ENCODE measurements at places on chromosomes 4 and X.

GRCh38 chrX:111319451-111319850, 49.2 kb upstream of the CAPN6 start:
- no peak for DNase-seq

- DNase-seq: peak; percentile 1
Observed at GRCh38 chr4:143399113-143399949, 62.7 kb downstream of the GAB1 start.

GRCh38 chr4:150828159-150828558, 186.9 kb downstream of the LRBA start:
- DNase-seq: peak; percentile 46

DNA sequence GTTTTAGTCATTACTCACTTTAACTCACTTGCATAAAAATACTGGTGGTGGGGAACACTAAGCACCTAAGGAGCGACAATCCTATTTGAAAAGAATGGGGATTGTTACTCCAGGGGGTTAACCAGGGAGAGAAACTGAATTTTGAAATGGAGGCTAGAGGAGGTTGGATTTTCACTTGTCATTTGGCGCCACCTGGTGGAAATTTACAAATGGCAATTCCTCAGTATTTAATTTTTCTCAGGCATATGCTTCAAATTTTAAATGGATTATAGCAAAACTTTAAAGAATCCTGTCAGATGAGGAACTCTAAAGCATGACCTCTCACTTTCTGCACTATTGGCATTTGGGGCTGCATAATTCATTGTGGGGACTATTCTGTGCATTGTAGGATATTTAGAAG, 2.7 kb upstream of the GEMIN8 start:
- DNase-seq: peak; percentile 77

GRCh38 chrX:148865277-148866210, 365.1 kb downstream of the AFF2 start:
- DNase-seq: no peak

- DNase-seq: no peak
Observed at GRCh38 chr4:184732126-184732525, 1.8 kb downstream of the CENPU start.

- no peak for DNase-seq
Observed at GRCh38 chr4:113831457-113831856, 69.9 kb upstream of the CAMK2D start.

- DNase-seq: no peak
Observed at GRCh38 chr4:158681629-158682028, 9.5 kb downstream of the ETFDH start.

DNA sequence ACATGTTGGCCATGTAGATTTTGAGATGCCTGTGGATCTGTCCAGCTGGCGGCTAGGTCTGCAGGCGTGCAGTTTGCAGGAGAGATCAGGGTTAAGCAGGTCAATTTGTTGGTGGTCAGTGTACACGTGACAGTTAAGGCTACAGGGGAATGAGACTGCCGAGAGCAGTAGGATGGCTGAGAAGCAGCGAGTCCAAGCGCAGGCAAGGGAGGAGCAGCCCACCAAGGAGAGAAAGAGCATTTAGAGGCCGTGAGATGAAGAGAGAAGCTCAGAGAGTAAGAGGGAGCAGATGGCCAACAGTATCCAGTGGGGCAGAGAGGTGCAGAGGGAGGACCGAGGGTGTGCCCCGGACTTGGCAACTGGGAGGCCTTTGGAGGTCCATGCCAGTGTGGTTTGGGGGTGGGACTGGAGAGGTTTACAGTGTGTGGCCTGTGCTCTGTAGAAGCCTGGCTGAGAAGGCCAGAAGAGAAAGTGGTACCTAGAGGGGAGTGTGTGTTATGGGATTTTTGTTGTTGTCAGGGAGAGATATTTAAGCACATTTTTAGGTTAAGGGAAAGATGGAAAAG, 18.4 kb downstream of the SNX25 start:
- no peak for DNase-seq

DNA sequence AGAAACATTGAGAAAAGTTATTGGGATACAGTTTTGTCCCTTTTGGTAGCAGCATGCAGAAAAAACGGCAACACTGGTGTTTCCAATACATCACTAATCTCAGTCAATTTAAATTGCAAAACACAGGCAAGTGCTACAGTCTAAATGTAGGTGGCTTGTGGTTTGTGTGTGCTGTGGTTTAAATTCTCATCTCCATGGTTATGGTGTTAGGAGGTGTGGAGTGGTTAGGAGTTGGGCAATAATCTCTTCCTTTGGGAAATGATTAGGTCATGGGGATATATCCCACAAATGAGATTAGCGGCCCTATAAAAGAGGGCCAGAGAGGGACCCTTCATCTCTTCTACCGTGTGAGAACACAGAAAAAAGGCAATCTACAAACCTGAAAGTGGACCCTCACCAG, 1344.3 kb downstream of the ADGRL3 start:
- DNase-seq: no peak

- no peak for DNase-seq
Observed at GRCh38 chrX:9765072-9765736, 443 bp downstream of the GPR143 start.

GRCh38 chr4:20395160-20395773, 143.6 kb downstream of the SLIT2 start:
- peak; percentile 12 for DNase-seq

DNA sequence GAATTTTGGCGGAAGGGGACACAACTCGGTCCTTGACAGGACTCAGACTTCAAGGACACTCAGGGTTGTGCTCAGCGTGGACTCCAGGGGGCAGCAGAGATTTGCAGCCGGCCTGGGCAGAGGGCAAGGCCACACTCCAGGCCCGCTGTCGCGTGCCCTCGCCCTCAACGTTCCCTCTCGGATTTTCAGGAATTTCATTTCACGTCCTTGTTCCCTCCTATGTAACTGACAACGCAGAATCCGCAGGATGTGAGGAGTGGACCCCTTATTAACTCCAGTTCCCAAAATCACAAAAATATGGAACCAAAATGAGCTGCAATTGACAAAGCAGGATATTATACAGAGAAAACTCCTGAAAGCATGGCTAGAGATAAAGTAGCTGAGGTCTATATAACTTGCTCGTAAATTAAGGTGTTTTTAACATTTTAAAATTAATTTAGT, 21.0 kb upstream of the DCTD start:
- DNase-seq: peak; percentile 71

GRCh38 chrX:133921764-133922389, 63.5 kb downstream of the GPC3 start:
- peak; percentile 43 for DNase-seq

DNA sequence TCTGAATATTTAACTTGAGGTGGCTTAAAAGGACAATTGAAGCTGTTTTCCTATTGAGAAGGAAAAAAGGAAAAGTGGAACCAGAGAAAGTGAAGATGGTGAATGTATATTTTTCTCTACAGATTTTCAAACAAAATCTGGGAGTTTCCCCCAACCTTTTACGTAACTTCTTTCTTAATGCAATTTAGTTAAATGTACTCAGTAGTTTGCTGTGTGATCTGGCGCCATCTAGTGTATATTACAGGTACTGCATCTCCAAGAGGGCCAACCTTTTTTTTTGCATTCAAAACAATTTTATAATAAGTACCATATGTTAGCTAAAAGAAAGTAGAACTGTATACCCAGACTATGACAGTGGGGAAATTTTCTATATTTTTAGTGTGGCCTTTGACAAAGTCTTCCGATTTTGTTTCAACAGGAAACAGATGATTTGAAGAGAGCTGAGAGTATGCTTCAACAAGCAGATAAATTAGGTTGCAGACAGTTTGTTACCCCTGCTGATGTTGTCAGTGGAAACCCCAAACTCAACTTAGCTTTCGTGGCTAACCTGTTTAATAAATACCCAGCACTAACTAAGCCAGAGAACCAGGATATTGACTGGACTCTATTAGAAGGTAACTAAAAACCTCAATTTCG, 82.0 kb downstream of the PLS3 start:
- DNase-seq: peak; percentile 37

DNA sequence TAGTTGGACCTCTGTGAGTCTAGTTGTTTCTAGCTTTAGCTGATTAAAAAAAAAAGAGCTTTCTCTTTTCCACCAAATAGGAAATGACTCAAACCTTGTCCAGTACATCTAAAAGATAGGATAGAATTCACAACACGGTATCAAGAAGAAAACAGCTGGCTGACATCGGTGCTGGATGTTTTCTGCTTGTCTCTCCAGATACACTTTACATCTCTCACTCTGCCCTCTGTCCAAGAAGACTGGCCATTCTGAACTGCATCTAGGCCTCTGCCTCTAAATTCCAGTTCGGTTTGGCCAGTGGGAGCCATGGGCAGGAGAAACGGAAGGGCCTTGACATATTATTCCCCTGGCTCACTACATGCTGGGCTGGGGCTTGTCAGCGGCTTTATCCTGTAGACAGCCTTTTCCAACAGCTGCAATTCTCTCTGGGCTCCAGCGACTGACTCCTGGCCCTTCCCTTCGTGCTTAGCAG, 57.3 kb upstream of the SHISA3 start:
- no peak for DNase-seq

DNA sequence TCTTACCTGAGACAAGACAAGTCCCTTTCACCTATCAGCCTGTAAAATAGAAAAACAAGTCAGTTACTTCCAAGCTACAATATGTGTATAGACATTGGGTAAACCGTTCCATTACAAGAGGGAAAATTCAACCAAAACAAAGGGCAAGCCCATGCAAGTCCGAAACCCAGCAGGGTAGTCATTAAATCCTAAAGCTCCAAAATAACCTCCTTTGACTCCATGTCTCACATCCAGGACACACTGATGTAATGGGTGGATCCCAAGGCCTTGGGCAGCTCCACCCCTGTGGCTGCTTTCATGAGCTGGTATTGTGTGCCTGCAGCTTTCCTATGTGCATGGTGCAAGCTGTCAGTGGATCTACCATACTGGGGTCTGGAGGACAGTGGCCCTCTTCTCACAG, 14.7 kb upstream of the FAM47B start:
- no peak for DNase-seq

DNA sequence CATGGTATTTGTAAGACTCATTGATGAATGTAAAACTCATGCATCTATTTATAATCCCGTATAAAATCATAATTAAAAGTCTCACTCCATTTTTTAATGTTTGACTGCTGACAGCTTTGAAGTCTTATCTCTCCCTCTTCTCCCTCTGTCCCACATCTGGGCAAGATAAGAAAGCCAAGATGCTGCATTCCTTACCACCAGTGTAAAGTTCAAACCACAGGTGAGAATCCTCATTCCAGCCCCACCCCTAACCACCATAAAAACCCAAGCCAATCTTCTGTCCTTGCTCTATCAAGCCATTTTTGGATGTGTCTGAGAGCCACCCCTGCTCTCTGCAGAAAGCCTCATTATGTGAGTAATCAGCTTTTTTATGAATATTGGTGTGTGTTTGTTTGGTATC, 59.3 kb upstream of the MAGED1 start:
- DNase-seq: no peak

DNA sequence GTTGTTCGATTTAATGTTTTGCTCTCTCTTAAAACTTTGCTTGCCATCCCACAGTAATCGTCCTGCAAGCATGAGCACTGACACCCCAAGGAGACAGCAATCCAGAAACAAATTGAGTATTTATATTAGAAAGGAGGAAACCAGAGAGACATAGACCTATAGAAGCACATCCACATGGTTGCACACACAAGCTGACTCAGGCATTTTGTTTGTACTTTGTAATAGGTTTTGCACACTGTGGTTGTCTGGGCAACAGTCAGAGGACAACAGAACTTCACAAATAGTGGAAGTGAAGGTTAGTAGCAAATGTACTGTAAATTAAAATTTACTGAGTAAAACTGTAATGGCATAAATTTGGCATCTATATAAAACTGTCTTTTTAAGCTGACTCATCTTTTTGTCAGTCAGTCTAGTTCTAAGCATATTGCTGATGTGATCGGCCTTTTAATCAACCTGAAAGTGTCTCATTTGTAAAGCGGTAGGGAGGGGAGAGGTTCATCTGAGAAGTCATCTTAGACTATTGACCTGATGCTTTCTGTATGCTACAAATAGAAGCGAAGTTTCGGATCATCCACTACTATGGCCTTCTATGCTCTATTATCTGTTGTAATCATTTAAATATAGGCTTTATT, 1624.7 kb downstream of the ARAP2 start:
- DNase-seq: no peak

GRCh38 chr4:121898150-121898549, 27.9 kb upstream of the BBS7 start:
- DNase-seq: peak; percentile 38

Data from CD4-positive, alpha-beta T cell treated with Interleukin-6 for 4 hours (primary cell).